ENCODE measurements at places on chromosomes 7 and 10. TPM values are rescaled to one million over a fixed set of nuclear protein-coding genes. Genes with fewer than 3 reads are reported as not detected.

DNA sequence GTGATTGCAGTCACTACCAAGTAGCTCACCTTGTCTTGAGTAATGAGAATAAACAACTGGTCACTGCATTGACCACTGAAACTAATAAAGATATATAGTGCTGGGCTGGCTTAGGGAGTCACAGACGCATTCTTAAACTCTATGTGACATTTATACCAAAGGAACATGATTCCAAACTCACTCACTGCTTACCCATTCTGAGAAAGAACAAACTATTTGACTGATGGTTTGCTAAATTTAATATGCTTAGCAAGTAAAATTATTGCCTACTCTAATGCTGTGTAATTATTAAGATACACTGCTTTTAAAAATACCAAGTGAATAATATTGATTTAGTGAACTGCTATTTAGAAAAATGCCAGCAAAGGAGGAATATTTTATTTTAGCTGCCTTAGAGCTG is 191.1 kb downstream of the LRMDA start:
- H3K4me3 ChIP-seq = no peak overlapping the region
- no peaks in the 10 kb centered on the region for H3K4me1 ChIP-seq
- no peak for DNase-seq

GRCh38 chr10:16063350-16063749 is 203.0 kb upstream of the MINDY3 start:
- no peak overlapping the region for H3K27ac ChIP-seq
- H3K4me3 ChIP-seq = no peak overlapping the region
- no peaks in the 10 kb centered on the region for H3K36me3 ChIP-seq
- no peak for DNase-seq
- no peaks in the 10 kb centered on the region for H3K4me1 ChIP-seq

DNA sequence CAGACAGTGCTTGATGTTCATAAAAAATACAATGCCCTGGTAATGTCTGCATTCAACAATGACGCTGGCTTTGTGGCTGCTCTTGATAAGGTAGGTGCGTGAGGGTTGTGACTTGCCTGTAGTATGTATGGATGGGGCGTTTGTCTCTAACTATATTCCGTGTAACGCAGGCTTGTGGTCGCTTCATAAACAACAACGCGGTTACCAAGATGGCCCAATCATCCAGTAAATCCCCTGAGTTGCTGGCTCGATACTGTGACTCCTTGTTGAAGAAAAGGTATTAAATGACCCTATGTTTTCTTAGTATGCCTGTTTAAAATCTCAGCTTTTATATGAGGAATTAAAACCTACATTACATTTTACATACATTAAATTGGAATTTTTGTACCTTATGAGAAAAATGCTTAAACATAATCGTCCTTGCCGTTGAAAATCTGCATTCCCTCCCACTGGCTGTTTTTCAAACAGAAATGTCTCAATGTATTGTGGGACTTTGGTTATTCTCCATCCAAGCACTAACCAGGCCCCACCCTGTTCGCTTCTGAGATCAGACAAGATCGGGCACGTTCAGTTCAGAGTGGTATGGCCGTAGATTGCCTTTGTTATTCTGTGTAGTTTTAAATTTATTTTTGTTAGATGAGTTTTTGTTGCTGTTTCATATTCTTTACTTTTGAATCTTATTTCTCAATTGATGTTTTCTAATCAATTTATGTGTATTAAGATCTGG is 85.3 kb downstream of the CUL1 start:
- no peak for DNase-seq
- no peak overlapping the region for H3K4me3 ChIP-seq
- peaks cover 72% of the 10 kb centered on the region for H3K36me3 ChIP-seq
- no peaks in the 10 kb centered on the region for H3K4me1 ChIP-seq
- H3K27me3 ChIP-seq = no peaks in the 10 kb centered on the region
- H3K27ac ChIP-seq = no peak overlapping the region

- no peak for DNase-seq
- no peak overlapping the region for H3K4me3 ChIP-seq
- H3K36me3 ChIP-seq = no peaks in the 10 kb centered on the region
- no peaks in the 10 kb centered on the region for H3K4me1 ChIP-seq
These were observed 62.8 kb downstream of the PRTFDC1 start for GRCh38 chr10:24889639-24890038.

MMS19 gene
- total RNA-seq = 70.0 TPM

GRCh38 chr10:60944058-60944909 is at the start of gene RHOBTB1:
Gene RHOBTB1 (minus strand): TSS chr10:60944185. CDS start chr10:60911542, 32,643 bp downstream.
- peak within 1 kb of the TSS; percentile 99 for H3K27ac ChIP-seq
- peaks cover 27% of the 10 kb centered on the region for H3K4me1 ChIP-seq
- DNase-seq = peak; percentile 72
- H3K27me3 ChIP-seq = no peaks in the 10 kb centered on the region

PLXNA4 gene
- total RNA-seq = 0.33 TPM

DPP6 gene
- total RNA-seq = 1.9 TPM

SGCE gene
- total RNA-seq = 6.8 TPM

DNA sequence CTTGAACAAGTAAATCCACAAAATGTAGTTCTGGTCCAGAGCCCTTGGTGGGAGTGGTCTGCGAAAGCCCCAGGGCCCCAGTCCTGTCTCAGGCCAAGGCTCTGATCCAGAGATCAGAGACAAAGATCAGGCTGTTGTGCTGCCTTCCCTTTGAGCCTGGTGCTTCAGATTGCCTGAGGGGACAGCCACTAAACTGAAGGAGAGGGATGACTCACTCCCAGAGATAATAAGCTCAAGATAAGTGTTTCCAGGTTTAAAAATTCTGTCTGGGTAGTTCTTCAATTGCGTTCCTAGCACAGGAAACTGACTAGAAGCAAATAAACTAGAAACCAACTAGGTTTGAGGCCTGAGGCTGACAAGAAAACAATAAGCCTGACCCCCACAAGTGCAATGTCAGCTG is 190.2 kb downstream of the RAMP3 start:
- H3K27ac ChIP-seq = no peak overlapping the region
- no peaks in the 10 kb centered on the region for H3K27me3 ChIP-seq
- no peak for DNase-seq
- H3K4me3 ChIP-seq = no peak overlapping the region

- peaks cover 16% of the 10 kb centered on the region for H3K4me1 ChIP-seq
- DNase-seq = no peak
- H3K4me3 ChIP-seq = no peak overlapping the region
- H3K27me3 ChIP-seq = no peaks in the 10 kb centered on the region
These were observed 43.5 kb downstream of the YKT6 start for GRCh38 chr7:44244282-44244681.

C7orf57 gene
- total RNA-seq = not detected

- no peaks in the 10 kb centered on the region for H3K36me3 ChIP-seq
- DNase-seq = no peak
- peaks cover 17% of the 10 kb centered on the region for H3K4me1 ChIP-seq
These were observed 186.4 kb downstream of the PDE1C start for GRCh38 chr7:31883761-31884164.

GRK5 gene
- 9.5 TPM for total RNA-seq

DNA sequence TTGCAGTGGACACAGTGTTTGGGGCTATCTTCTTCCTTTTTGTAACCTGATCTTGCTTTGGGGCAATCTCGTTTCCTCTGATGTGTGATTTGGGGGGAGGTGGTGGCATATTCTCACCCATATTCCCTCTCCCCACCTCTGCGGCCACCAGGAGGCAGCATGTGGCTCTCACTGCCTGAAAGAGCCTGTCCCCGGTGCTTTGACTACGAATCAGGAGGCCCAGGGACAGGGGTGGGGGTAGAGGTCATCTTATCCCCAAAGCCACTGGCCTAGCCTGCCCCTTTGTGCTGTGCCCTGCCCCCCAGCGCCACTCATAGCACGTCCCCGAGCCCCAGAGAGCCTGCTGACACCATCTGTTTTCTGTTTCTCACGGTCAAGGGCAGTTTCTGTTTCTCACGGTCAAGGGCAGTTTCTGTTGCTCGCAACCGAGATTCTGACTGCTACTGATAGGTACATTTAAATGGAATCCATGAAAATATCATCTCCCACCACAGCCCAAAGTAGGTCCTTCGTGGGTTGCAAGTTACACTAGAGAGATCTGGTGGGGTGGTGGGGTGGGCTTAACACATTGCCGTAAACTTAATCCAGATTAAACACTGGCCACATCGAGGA is 28.2 kb downstream of the PHYH start:
- peak; percentile 5 for DNase-seq
- peak overlapping the region; percentile 65 for H3K27ac ChIP-seq
- H3K4me3 ChIP-seq = peak overlapping the region; percentile 20

DNA sequence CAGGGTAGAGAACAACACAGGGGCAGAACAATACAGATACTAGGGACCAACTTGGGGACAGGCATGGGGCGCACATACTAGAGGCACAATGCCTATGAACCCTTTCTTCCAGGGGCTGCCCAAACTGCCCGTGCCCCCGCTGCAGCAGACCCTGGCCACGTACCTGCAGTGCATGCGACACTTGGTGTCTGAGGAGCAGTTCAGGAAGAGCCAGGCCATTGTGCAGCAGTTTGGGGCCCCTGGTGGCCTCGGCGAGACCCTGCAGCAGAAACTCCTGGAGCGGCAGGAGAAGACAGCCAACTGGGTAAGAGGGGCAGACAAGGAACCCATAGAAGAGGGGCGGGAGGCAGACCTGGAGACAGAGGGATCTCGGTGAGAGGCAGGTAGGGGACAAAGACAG is 5.8 kb downstream of the CHAT start:
- H3K27ac ChIP-seq = no peak overlapping the region
- no peak overlapping the region for H3K4me3 ChIP-seq
- DNase-seq = no peak
- no peaks in the 10 kb centered on the region for H3K4me1 ChIP-seq
- H3K27me3 ChIP-seq = peaks cover 24% of the 10 kb centered on the region
- H3K36me3 ChIP-seq = no peaks in the 10 kb centered on the region

DNA sequence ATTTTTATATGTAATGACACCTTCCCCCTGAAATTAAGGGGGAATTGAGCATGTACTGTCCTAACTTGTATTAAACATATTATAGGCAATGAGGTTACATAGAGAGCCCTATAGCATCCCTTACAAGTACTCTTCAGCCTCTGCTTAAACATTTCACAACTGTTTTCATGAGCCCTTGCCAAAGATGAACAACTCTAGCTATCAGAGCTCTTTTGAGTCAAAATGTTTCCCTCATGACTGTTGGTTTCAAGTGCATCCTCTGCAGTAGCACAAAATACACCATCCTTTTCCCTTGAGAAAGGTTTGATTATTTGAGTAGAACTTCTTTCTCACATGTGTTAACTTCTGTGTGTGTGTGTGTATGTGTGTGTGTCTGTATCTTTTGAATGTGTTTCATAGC is 1157.6 kb upstream of the CELF2 start:
- no peaks in the 10 kb centered on the region for H3K27me3 ChIP-seq
- no peak for DNase-seq
- no peaks in the 10 kb centered on the region for H3K4me1 ChIP-seq
- no peak overlapping the region for H3K4me3 ChIP-seq

PNLIP gene
- not detected for total RNA-seq

GRCh38 chr10:99766302-99766681 is 16.1 kb upstream of the ABCC2 start:
- H3K27ac ChIP-seq = no peak overlapping the region
- no peaks in the 10 kb centered on the region for H3K27me3 ChIP-seq
- peaks cover 15% of the 10 kb centered on the region for H3K4me1 ChIP-seq
- H3K36me3 ChIP-seq = no peaks in the 10 kb centered on the region
- H3K4me3 ChIP-seq = no peak overlapping the region

FGF8 gene
- total RNA-seq = not detected

DNA sequence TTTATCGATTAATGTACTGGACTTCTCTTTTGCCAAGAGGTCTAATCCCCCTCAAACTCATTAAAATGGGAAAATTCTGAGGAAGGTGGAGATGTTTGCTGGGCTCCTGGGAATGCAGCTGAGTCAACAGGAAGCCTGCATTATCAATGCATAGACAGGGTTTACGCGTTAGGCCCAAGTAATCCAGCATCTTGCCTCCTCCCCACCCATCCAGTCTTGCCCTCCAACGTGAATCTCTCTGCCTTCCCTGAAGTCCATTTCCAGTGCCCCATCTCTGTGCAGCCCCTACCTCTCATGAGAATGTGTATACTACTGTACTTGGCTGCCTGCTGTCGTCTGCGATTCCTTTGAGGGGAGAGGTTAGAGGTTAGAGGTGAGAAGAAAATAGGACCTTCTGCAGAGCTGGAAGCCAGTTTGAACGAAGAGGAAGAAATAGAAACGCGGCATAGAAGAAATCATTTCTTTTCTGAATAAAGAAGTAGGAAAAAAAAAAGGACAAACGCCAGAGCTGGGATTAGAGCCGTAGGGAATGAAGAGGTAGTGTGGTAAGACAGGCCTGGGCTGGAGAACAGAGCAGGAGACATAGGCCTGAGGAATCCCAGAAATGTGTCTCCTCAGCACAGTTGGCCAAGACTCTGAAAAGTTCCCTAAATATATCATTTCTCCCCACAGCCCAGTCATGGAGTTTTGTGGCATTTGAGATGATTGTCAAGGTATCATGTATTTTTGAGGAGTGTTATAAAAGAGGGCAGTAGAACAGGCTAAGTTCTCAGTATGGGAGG is 75.6 kb downstream of the MYOF start:
- H3K36me3 ChIP-seq = no peaks in the 10 kb centered on the region
- no peak overlapping the region for H3K4me3 ChIP-seq
- H3K4me1 ChIP-seq = no peaks in the 10 kb centered on the region
- H3K27ac ChIP-seq = no peak overlapping the region

DNA sequence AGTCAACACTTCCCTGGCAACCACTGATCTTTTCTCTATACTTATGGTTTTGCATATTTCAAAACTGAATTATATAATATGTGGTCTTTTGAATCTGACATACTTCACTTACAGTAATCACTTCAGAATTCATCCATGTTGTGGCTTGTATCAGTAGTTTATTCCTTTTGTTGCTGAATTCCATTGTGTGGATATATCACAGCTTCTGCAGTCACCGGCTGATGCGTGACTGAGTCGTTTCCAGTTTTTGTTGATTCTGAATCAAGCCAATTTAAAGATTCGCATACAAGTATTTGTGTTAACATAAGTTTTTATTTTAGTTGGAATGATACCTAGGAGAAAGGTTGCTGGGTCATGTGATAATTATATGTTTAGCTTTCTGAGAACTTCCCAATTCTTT is 672.5 kb upstream of the ANKRD30A start:
- no peak for DNase-seq
- H3K4me3 ChIP-seq = no peak overlapping the region
- no peaks in the 10 kb centered on the region for H3K27me3 ChIP-seq
- H3K4me1 ChIP-seq = no peaks in the 10 kb centered on the region
- no peaks in the 10 kb centered on the region for H3K36me3 ChIP-seq

DNA sequence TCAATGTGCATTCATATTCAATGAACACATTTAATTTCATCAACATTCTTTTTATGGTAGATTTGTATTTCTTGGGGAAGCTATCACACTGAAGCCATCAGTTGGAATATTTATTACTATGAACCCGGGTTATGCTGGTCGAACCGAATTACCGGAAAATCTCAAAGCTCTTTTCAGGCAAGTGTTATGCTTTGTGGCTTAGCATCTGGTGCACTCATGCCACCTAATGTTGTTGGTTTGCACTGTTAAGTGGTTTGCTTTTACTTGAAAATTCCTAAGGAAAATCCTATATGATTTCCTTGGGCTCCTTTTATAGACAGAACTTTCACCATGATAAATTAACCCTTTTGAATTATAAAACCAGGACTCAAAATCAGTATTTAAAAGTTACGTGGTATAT is 147.9 kb downstream of the DNAH11 start:
- H3K4me3 ChIP-seq = no peak overlapping the region
- no peak for DNase-seq
- H3K4me1 ChIP-seq = no peaks in the 10 kb centered on the region
- H3K36me3 ChIP-seq = no peaks in the 10 kb centered on the region
- H3K27ac ChIP-seq = no peak overlapping the region
